ENCODE measurements at places on chromosomes 11 and 22. TPM values are rescaled to one million over a fixed set of nuclear protein-coding genes. Genes with fewer than 3 reads are reported as not detected.

DNA sequence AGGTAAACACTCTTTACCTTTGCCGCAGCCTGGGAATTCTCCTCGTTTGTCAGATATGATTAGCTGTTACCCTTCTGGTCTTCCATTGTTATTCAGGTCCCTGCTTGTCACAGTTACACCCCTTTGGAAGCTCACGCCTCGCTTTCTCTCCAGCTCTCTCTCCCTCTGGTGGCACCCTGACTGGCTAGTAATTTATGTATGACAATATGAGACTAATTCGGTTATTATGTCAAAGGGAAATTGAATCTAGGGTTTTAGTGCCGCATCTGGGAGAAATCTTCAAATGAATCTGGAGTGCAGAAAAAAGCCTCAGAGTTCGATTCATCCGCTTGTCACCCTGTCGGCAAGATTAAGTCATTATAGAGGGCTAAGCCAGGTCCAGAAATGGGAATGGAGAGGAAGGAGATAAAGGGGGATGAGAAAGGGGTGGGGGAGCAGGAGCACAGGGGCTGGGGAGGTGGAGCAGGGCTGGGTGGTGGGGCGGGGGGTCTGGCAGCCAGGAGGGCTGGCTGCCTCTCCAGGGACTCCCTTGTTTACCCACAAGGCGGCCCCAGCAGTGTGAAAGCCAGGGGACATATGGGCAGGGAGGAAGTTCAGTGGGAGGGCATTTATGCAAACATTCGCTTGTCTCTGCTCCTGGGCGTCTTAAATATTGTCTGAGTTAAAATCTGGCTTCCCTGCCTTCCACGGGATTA, 179.0 kb upstream of the NECTIN1 start:
- no peak overlapping the region for H3K4me3 ChIP-seq
- H3K27ac ChIP-seq: no peak overlapping the region
- no peak for DNase-seq
- no peaks in the 10 kb centered on the region for H3K27me3 ChIP-seq

DNA sequence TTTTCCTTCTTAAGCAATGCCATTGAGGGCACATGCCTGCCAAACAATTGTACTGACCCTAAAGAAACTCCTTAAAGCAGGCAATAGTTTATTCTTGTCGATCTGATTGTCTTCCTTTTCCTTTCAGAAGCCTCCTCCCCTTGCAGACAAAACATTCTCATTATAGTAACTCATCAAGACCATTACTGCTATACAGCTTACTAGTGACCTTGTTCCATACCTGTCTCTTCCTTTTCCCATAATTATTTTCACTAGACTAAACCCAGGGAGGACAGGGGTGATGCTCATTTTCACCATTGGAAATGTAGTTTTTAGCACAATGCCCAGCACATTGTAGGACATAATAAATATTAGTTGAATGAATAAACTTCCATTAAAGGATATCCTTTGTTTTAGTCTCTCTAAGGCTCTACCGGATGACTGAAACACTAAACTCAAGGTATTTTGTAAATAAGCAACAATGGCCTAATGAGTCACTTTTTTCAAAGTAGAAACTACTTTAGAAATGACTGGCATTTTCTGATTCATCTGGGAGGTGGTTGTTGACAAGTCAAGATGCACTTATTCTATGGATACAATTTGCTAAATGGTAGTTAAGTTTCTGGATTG, 9.3 kb upstream of the MSANTD4 start:
- DNase-seq: no peak
- H3K27ac ChIP-seq: peak overlapping the region; percentile 16
- H3K4me3 ChIP-seq: no peak overlapping the region
- H3K27me3 ChIP-seq: no peaks in the 10 kb centered on the region

DNA sequence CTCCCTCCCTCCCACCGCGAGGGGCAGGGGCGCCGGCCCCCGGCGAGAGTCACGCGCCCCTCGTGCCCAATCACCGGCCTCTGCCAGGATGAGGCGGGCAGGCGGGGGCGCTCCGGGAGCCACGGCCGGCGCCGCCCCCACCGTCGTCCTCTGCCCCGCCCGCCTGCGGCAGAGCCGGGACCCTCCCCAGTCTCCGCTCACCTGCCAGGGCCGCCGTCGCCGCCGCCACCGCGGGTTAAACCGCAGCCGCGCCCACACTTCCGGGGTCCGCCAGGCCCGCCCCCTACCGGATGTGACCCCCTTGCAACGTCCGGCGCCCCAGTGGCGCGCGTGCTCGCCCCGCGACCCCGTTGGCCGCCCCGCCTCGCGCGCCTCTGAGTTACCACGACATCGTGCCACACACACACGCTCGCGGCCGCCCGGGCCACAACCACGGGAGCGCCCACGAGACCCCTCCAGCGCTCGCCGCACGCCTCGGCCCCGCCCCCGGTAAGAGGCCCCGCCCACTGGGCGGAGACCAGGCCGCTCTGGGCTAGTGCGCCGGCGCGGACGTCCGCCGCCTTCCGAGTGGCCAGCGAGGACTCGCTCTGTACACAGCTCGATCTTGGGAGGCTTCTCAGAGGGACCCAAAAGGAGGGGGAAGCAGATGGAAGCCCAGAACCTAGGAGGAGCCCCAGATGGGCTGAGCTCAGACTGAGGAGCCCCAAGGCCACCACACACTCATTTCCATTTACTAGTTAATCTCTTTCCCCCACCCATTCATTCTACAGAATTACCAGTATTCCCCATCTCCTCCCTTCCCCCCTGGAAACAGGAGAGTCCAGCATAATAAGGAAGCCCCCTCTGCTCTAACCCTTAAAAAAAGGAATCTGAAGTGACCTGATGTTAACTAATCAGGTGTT, at the start of gene VPS37C:
Gene VPS37C (minus strand): TSS at position 237 of the 902 bp plus-strand sequence. CDS start 22,597 bp downstream, outside the sequence.
- H3K27ac ChIP-seq: peak within 1 kb of the TSS; percentile 98
- H3K4me1 ChIP-seq: peaks cover 34% of the 10 kb centered on the region
- H3K36me3 ChIP-seq: peaks cover 3% of the 10 kb centered on the region
- no peaks in the 10 kb centered on the region for H3K27me3 ChIP-seq
- H3K4me3 ChIP-seq: peak within 1 kb of the TSS; percentile 61

GRCh38 chr11:67022341-67022933, 497 bp upstream of the SYT12 start:
- H3K4me3 ChIP-seq: peak overlapping the region; percentile 34
- DNase-seq: no peak
- H3K27ac ChIP-seq: no peak overlapping the region

- DNase-seq: no peak
- peaks cover 11% of the 10 kb centered on the region for H3K4me1 ChIP-seq
- H3K4me3 ChIP-seq: no peak overlapping the region
- no peak overlapping the region for H3K27ac ChIP-seq
Measured at GRCh38 chr11:14320020-14320419, 39.0 kb downstream of the RRAS2 start.

DNA sequence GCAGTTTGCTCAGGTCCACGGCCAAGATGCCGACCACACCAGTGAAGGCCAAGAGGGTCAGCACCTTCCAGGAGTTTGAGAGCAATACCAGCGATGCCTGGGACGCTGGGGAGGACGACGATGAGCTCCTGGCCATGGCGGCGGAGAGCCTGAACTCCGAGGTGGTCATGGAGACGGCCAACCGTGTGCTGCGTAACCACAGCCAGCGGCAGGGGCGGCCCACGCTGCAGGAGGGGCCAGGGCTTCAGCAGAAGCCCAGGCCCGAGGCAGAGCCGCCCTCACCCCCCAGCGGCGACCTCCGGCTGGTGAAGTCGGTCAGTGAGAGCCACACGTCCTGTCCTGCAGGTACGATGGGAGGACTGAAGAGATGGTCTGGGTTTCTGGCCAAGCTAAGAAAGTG, 31.0 kb downstream of the TBC1D22A start:
- H3K4me1 ChIP-seq: peaks cover 38% of the 10 kb centered on the region
- no peak overlapping the region for H3K27ac ChIP-seq
- DNase-seq: no peak
- no peak overlapping the region for H3K4me3 ChIP-seq
- no peaks in the 10 kb centered on the region for H3K27me3 ChIP-seq

DNA sequence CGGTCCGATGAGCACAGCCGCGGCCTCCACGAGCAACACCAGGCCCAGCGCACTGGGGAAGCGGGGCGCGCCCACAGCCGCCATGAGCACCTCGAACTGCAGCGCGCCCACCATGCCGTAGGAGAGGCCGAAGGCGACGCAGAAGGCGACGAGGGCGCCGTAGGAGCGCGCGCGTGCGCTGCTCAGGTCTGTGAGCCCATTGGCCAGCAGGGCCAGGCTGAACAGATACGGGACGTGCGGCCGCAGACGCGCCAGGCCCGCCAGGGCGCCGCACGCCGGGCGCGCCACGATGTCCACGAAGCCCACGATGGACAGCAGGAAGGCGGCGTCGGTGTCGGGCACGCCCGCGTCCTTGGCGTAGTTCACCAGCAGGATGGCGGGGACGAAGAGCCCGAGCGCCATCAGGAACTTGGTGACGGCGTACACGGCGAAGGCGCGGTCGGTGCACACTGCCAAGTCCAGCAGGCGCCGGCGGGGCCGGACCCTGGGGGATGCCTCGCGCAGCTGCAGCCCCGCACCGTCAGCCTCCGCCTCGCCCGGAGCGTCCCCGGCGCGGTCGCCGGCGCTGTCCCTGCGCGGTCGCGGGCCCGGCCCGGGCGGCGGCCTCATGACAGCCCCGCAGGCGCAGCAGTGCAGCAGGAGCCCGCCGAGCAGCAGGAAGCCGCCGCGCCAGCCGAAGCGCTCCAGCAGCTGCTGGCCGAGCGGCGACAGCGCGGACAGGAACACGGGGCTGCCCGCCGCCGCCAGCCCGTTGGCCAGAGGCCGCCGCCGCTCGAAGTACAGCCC, 2.9 kb downstream of the SLC16A8 start:
- H3K4me3 ChIP-seq: peak overlapping the region; percentile 44
- H3K27me3 ChIP-seq: peaks cover 35% of the 10 kb centered on the region
- H3K4me1 ChIP-seq: peaks cover 22% of the 10 kb centered on the region
- peak; percentile 55 for DNase-seq

GRCh38 chr11:102763440-102763839, 17.0 kb downstream of the MMP10 start:
- H3K4me1 ChIP-seq: no peaks in the 10 kb centered on the region
- H3K36me3 ChIP-seq: no peaks in the 10 kb centered on the region
- H3K27ac ChIP-seq: no peak overlapping the region
- no peak overlapping the region for H3K4me3 ChIP-seq
- H3K27me3 ChIP-seq: peaks cover 5% of the 10 kb centered on the region
- no peak for DNase-seq

DNA sequence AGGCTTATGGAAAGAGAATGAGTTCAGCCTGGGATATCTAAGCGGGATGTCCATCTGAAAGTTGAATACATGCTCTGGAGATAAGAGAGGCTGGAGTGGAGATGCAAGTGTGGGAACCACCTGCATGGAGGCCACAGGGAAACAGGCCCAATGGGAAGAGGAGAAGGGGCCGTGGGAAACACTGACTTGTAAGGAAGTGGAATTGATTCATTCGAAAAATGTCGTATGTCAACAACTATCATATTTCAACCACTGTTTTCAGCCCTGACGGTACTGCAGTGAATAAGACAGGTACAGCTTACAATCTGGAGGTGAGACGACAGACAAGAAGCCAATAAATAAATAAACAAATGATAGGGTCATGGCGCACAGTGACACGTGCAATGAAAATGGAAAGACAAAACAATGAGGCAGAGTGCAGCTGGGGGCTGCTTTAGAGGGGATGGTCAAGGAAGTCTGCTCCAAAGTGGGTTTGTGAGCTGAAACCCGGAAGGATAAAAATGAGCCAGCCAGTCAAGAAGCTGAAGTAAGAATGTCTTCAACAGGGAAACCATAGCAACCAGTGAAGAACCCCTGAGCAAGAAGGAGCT, 35.9 kb downstream of the EFCAB6 start:
- H3K27ac ChIP-seq: no peak overlapping the region
- no peaks in the 10 kb centered on the region for H3K36me3 ChIP-seq
- no peak overlapping the region for H3K4me3 ChIP-seq
- no peak for DNase-seq

- H3K4me3 ChIP-seq: no peak overlapping the region
- H3K4me1 ChIP-seq: peaks cover 38% of the 10 kb centered on the region
- no peaks in the 10 kb centered on the region for H3K27me3 ChIP-seq
- H3K36me3 ChIP-seq: peaks cover 24% of the 10 kb centered on the region
- no peak for DNase-seq
- H3K27ac ChIP-seq: no peak overlapping the region
Measured at GRCh38 chr11:57709802-57710367, 2.1 kb downstream of the MED19 start.

DNA sequence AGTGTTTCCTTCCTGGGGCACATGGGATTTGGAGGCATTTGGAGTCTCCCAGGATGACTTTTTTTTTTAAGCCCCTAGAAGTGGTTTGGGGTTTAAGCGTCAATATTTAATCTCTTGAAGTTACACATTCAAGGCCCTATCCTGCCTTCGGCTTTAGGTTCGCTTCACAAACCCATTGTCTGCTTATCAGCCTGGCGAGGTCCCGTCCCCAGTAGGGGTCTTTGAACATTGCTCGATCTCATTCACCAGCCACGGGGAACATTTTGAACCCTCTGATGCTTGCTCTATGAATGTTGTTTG, 75.9 kb downstream of the KCNQ1 start:
- H3K27me3 ChIP-seq: no peaks in the 10 kb centered on the region
- H3K4me1 ChIP-seq: no peaks in the 10 kb centered on the region
- DNase-seq: no peak
- H3K4me3 ChIP-seq: no peak overlapping the region
- no peak overlapping the region for H3K27ac ChIP-seq

DNA sequence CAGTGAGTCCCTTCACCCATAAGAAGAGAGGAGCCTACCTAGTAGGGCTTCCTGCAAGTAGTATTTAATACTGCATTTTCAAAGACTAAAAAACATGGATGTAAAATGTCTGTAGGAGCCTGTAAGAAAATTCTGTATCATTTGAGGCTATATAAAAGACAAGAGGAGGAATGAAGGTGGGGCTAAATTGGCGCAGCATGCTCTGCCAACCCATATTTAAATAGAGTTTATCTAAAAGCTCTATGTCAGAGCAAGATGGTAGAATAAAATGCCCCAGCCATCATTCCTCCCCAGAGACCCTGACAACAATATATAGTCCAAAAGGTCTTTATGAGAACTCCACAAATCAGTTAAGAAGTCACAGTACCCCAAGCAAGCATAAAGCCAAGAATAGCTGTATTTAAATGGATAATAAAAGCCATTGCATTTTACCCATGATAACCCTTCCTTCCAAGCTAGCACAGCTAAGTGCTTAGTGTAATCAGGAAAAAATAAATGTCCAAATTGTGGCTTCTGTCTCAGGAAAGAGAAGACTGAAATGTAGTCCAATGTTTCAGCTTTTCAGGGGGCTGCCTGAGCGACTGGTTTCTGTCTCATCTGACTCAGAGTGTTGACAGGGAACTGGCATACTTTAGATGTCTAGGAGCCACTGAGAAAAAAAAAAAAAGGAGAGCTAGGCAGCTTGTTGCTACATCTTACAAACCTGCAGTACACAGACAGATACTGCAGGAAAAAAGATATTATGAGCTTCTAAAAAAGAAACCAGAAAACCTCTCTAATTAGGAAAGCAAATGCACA, 258.6 kb downstream of the METTL15 start:
- H3K4me3 ChIP-seq: no peak overlapping the region
- H3K27ac ChIP-seq: no peak overlapping the region
- no peaks in the 10 kb centered on the region for H3K36me3 ChIP-seq
- no peaks in the 10 kb centered on the region for H3K27me3 ChIP-seq
- DNase-seq: no peak

Gene RAB38
- 10.9 TPM for total RNA-seq

Gene PRG3
- not detected for total RNA-seq

Gene RAPSN
- 1.2 TPM for total RNA-seq

Data from lower lobe of right lung (tissue), 2 donors.